ENCODE measurements at places on chromosomes 5 and 9.

- DNase-seq: no peak
Observed at GRCh38 chr5:142767911-142768310, 2.3 kb upstream of the ARHGAP26 start.

- DNase-seq: no peak
Observed at GRCh38 chr5:114360357-114360756, 1.5 kb upstream of the KCNN2 start.

- no peak for DNase-seq
Observed at GRCh38 chr5:137336565-137337120, 162.5 kb downstream of the SPOCK1 start.

GRCh38 chr5:141841378-141842180 is 36.6 kb downstream of the PCDH1 start:
- no peak for DNase-seq

DNA sequence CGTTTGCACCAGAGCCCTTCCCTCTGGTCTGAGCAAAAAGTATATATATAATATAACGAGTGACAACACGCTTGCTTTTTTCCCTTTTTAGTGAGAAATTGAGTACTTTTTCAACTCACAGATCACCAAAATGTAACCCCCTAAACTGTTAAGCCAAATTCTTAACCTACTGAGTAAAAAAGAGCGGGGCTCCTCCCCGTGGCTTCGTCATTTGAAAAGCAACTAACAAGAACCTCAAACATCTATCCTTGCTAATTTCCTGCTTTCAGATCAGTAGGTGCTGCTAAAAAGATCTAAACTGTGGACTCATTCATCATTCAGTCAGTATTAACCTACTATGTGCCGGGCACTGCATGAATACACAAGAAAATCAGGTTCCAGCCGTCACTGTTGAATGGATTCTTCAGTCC is 1.0 kb upstream of the PTBP3 start:
- peak; percentile 25 for DNase-seq

DNA sequence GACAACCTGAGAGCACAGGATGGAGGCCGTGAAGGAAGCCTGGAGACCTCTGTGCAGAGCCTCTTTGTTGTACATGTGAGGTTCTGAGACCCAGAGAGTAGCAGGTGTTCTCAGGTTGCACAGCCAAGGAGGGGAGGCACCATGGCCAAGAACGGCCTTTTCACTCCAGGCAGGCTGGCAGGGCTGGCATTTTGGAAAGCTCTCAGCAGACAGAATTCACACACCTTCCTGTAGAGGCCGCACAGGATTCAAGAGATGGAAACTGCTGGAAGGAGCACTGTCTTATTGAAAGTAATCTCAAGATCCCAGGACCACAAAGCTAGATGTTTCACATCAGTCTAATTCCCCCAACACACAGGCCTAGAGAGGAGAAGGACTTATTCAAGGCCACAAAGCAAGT is 52.8 kb upstream of the XPA start:
- peak; percentile 13 for DNase-seq

- no peak for DNase-seq
Observed at GRCh38 chr9:114006155-114006550, 71.9 kb downstream of the AMBP start.

GRCh38 chr5:73376618-73377170 is 71.9 kb downstream of the FOXD1 start:
- DNase-seq: peak; percentile 49

DNA sequence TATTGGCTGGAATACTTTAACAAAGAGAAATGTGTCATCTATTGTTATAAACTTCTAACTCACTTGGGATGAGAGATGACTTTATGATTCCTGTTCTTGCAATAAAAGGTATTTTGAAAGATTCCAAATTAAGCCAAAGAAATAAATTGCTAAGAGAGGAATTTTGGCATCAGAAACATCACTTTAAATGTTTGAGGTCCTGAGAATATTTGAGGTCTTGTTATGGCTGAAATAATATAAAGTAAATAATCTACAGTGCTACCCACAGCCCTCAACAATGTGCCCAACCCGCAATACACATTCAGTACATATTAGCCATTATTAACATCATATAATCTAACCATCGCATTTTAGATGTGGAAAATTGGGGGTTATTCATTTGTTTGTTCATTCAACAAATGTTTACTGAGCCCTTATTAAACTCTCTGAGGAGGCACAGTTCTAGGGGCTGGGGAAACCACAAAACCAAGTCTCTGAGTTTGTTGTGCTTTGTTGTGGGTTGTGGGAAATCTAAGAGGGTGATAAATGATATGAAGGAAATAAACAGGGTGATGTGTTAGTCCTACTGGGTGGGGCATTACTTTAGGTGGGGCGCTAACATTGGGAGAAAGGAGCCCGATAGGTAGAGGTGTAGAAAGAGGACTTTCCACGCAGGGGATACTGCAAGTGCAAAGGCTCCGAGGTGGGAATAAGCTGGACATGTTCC is 135.2 kb upstream of the CLINT1 start:
- DNase-seq: peak; percentile 61

GRCh38 chr5:73906277-73906676 is 280.3 kb downstream of the ARHGEF28 start:
- no peak for DNase-seq

DNA sequence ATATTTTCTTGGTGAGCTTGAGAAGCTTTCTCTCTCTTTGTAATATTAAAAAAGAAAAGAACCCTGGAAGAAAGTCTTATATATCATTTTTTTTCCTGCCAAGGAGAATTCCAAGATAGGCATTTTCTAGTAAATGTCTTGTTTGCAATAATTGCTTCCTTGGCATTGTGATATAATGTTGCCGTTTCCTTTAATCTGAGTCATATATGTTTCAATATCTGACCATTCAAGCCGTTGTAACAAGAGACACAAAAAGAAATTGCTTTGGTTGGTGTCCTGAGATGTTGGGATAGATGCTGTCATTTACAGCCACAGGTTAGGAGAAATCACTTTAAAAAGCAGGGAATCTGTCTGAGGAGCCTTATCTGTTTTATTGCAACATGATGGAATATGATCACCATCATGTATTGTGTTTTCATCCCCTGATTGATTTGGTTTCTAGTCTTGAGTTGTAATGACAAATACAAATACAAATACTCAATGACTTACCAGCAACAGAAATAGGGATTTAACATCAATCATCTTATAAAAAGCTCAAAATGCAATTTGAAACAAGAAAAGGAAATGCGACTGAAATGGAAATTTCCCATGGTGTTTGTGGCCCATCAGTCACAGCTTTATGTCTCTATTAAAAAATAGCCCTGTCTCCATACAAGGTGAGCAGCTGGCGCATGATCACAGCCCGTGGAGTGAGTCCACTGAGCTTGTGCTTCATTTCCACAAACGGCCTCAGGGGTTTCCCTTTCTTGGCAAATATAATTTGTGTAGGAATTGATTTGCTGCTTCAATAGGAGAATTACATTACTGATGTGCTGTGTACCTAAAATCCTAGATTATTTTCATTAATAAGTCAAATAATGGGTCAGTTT is 250.1 kb upstream of the TRPC7 start:
- DNase-seq: no peak

DNA sequence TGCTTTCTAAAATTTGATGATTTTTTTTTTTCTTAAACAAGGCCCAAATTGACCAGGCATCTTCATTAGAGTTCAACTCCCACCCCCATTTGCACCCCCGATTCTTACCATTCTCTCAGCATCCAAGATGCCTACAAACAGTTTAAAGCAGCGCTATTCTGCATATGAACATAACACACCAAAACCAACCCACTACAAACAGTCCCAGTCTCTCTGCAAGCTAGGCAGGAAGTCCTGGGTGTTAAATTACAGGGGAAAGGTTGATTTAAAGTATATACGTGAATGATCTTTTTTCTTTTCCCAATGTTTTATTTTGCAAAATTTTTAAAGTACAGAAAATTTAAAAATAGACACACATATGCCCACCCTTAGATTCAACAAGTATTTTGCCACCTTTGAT is 127.0 kb downstream of the ADAMTS12 start:
- no peak for DNase-seq

DNA sequence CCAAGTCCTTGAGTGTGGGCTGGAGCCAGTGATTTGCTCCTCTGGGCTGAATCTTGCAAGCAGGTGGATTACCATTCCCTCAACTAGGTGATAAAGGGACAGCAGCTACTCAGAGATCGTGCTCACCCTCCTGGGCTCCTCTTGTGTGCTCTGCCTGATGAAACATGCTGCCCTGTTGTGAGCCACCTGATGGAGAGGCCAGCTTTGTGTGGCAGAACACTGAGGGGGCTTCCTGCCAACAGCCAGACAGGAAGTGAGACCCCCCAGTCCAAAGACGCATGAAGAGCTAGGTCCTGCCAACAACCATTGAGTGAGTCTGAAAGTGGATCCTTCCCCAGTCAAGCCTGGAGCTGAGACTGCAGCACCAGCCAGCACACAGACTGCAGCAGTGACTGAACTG is 106.4 kb upstream of the IRX2 start:
- DNase-seq: no peak

GRCh38 chr5:109594217-109594616 is 95.5 kb upstream of the MAN2A1 start:
- DNase-seq: no peak

GRCh38 chr5:43652537-43653302 is 49.7 kb downstream of the NNT start:
- DNase-seq: no peak

DNA sequence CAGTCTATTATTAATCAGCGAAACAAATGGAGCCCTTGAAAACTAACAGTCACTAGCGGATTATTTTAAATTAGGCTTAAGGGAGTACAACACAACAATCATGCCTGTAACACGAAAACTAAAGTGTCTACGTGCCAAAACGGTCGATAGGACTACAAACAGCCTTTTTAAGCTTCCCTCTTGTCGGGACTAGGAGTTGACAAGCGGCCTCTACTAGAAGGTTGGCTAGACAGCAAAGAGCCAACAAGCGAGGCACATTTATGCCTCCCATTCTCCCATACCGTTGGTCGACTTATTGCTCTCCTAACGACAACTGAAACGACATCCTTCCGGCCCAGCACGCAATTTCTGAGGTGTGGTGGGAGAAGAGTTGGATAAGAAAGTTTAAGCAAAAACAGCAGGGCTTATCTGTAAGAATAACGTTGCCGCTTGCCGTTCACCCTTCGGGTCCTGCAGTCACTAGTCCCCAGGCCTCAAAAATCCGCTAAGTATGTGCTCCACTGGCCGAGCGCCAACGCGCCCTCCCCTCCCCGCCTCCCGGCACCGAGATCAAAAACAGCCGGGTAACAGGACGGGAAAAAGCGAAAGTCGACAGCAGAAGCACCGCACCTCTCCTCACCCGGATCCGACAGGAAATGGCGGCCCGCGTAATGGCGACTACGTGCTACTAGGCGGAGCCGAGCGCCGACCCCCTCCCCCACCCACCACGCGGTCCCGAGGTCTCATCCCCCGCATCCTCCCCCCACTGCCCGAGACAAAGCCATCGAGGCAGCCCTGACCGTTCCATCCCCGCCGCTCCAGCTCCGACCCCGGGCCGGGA is 813 bp downstream of the HNRNPK start:
- peak; percentile 89 for DNase-seq

- DNase-seq: peak; percentile 33
Observed at GRCh38 chr5:163379298-163380155, 57.9 kb upstream of the CCNG1 start.

GRCh38 chr9:38286357-38286756 is 106.1 kb upstream of the ALDH1B1 start:
- no peak for DNase-seq

- peak; percentile 87 for DNase-seq
Observed at GRCh38 chr9:98374385-98375051, 119.1 kb upstream of the TBC1D2 start.

DNA sequence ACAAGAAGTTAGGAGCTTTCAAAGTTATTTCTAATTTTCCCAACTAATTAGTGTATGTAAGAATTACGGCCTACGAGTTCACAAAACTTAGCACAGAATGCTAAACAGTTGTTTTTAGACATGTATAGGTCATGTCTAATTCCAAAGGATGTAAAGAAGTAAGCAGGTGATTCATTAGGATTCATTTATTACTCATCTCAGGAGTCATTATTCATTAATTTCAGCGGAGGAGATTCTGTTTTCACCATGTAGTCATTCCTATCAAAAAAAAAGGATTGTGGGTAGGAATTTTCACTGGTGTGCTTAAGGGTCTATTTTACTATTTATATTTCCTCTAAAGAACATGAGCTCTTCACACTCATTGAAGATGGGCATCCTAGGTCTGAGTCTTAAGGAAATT is 532.2 kb downstream of the ACTL7B start:
- DNase-seq: no peak

GRCh38 chr9:20562051-20562450 is 60.2 kb downstream of the MLLT3 start:
- DNase-seq: no peak

DNA sequence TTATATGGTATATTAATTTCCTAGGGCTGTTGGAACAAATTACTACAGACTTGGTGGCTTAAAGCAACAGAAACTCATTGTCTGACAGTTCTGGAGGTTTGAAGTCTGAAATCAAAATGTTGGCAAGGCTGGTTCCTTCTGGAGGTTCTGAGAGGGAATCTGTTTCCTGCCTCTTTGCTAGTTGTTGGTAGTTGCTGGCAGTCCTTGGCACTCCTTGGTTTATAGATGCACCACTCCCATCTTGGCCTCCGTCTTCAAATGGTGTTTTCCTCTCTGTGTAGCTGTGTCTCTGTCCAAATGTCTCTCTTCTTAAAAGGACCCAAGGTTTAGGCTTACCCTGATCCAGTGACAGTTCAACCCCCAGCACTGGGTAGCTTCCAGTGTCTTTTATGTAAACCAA is 17.5 kb downstream of the MELK start:
- no peak for DNase-seq

DNA sequence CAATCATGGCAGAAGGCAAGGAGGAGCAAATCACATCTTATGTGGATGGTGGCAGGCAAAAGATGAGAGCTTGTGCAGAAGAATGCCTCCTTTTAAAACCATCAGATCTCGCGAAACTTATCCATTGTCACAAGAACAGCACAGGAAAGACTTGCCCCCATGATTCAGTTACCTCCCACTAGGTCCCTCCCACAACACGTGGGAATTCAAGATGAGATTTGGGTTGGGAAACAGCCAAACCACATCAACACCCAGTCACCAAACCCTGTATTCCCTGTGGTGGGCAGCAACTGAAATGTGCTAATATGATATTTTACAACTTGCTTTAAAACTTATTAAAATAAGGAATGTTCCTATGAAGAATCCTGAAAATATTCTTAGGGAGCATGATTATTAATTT is 54.2 kb downstream of the RASGRF2 start:
- no peak for DNase-seq

GRCh38 chr5:57703721-57704120 is 221.1 kb upstream of the ACTBL2 start:
- peak; percentile 61 for DNase-seq

DNA sequence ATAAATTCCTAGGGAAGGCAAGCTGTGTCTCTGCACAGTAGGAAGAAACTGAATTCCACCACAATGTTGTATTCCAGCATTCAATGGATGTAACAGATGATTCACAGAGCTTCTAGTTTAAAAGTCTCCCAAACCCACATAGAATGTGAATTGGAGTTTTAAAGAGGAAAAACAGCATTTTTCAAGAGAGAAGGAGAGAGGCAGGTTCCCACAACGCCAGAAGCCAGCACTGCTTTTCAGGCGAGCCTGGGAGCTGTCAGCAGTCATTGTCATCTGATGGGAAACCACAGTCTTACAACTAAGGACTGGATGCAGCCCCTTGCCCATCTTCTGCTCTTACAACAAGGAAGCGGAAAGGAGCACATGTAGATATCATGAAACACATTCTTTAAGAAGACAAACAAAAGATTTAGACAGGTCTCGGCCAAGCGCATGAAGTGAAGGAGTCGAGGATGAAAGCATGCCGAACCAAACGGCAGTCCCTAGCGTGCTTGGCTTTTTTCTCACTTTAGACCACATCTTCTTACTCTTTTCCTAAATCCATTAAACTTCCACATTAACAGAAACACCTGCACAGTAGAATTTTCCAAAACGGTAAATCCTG is 638 bp downstream of the DIRAS2 start:
- DNase-seq: no peak
